WTC11 (cell line): ENCODE measurements at places on chromosomes 6 and 20. TPM values are rescaled to one million over a fixed set of nuclear protein-coding genes. Genes with fewer than 3 reads are reported as not detected.

DNA sequence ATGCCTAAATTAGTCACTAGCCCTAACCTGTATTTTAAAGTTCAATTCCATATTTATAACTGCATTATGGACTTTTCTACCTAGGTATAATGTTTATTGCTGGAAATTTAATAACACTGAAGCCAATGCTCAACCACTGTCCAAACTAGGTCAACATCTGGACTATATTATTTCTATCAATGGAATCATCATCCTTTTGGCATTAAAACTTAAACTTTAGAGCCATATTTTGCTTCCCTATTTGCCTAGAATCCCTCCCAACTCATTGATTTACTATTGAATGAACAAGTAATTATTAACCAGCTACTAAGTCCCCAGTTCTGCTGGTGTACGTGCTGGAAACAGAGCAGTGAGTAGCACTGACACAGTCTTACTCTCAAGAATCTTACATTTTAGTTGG lies 291.7 kb upstream of the SPTLC3 start:
- DNase-seq = no peak

Gene CENPW
- total RNA-seq = 84.1 to 90.4 TPM (median 85.1 TPM) in 3 replicates

Gene ACTL10
- total RNA-seq = 1.3 to 1.9 TPM (median 1.5 TPM) in 3 replicates

DNA sequence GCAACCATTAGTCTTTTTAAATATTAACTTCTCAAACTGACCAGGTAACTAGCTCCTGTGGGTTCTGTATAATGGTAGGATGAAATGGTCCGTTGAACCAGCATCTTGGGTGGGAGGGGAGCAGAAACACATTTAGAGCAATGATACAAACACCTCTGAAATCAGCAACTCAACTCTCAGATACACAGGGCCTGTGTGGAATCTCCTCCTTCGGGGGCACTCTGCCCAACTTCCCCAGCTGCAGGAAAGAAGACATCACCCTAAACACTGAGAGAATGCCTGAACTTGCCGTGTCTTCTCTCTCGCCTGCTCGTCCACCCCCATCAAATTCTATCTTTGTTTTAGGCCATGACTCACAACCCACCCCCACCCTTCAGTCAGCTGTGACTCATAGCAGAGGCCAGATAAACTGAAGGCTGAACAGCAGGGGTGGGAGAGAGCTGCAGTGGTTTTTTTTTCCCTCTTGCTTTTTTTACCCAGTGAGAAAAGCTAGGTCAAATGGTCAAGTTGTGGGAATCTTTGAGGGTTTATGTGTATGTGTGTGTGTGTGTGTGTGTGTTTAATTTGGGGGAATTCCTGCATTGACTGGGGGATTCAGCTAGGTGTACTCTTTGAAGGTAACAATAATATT lies 593.4 kb upstream of the JAG1 start:
- DNase-seq = no peak

- no peak for DNase-seq
Measured at GRCh38 chr6:35058865-35059522, 82.1 kb downstream of the TCP11 start.

Gene CST2
- total RNA-seq = not detected in 3 replicates

- no peak for DNase-seq
Measured at GRCh38 chr6:43974643-43975230, 152.5 kb downstream of the MRPL14 start.

- DNase-seq = no peak
Measured at GRCh38 chr6:109977791-109978173, 329 bp upstream of the GPR6 start.
